ENCODE measurements at places on chromosomes 3 and 15.

GRCh38 chr3:133547432-133548041 lies 25.9 kb upstream of the CDV3 start:
- DNase-seq, result no peak

- DNase-seq, result peak; percentile 64
These were observed 9.7 kb downstream of the RHCG start for GRCh38 chr15:89486726-89487050.

- peak; percentile 3 for DNase-seq
These were observed 230.2 kb downstream of the ZNF621 start for GRCh38 chr3:40754994-40755393.

- no peak for DNase-seq
These were observed 261.1 kb downstream of the EPHB1 start for GRCh38 chr3:135056084-135056730.

GRCh38 chr3:64552966-64553365 lies 134.8 kb downstream of the ADAMTS9 start:
- DNase-seq, result no peak

DNA sequence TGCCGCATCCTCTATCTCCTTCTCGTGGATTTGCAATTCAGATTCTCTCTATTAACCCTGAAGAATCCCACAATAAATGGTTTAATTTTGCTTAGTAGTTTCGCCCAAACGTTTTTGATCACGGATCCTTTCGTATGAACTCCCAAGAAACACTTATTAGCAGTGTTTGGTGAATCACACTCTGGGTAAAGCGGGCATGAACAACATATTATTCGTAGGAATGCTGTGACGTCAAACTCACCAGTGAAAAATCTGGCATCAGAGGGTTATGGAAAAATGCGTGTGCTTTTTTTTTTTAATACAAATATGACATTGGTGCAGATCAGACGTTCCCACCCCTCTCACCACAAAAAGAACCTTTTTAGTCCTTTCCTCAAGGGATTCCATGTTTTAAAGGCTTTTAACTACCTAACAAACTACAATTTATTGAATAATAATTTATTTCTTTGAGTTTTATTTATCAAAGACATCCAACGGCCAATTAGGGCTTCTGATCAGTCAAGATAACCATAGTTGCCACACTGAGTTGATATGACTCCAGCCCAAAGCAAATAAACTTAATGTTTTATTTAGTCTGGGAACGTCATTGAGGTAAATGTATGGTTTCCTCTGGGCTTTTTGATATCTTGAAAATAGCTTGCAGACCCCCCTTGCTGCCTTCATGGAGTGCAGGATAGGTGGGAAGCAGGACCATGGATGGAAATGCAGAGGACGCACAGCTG lies 45.5 kb upstream of the CGNL1 start:
- DNase-seq, result no peak

DNA sequence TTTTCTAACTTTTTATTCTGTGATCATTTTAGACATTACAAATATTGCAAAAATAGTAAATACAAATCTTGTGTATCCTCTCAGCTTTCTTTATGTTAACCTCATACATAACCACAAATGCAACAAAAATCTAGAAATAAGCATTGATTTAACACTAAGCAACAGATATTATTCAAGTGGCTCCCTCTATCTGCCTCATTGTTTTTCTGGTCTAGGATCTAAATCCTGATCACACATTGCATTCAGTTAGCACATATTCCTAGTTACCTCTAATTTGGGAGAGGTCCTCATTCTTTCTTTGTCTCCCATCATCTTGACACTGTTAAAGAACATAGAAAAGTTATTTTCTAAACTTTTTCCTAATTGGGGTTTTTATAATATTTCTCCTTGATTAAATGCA lies 1126.0 kb downstream of the ROBO2 start:
- DNase-seq, result no peak

- no peak for DNase-seq
These were observed 419.7 kb downstream of the ZBTB20 start for GRCh38 chr3:114727373-114727772.

DNA sequence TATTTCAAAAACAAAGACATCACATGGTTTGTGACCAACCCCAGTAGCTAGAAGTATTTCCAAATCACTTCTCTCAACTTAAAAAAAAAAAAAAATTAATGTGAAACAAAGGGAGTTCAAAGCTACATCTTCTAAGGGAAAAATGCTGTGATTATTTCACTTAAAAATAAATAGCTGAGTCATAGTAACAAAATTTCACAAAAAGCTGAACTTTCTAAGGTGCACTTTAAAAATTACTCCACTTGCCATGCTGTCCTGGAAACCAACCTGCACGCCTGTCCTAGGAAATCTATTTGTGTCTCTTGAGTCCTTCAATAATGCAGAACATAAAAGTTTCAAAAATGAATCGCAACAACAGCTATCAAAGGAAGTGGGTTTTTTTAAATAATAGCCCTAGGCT lies 1.8 kb downstream of the ACAP2 start:
- no peak for DNase-seq

DNA sequence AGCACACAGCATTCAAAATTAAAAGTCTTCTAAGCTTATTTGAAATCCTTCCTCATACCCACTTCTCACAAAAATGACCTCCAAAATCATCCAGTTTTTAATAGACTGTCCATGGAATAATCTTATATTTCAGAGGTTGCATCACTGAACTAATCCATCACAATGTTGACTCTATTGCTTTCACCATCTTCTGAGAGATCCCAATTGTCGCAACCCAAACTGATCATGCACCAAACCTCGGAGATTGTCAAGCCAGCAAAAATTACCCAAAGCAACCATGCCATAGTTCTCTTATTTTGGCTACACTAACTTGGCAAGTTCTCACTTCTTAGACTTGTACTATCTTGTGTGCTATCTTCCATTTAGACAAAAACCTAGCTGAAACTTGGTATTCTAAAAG lies 75.5 kb downstream of the LRRFIP2 start:
- no peak for DNase-seq

DNA sequence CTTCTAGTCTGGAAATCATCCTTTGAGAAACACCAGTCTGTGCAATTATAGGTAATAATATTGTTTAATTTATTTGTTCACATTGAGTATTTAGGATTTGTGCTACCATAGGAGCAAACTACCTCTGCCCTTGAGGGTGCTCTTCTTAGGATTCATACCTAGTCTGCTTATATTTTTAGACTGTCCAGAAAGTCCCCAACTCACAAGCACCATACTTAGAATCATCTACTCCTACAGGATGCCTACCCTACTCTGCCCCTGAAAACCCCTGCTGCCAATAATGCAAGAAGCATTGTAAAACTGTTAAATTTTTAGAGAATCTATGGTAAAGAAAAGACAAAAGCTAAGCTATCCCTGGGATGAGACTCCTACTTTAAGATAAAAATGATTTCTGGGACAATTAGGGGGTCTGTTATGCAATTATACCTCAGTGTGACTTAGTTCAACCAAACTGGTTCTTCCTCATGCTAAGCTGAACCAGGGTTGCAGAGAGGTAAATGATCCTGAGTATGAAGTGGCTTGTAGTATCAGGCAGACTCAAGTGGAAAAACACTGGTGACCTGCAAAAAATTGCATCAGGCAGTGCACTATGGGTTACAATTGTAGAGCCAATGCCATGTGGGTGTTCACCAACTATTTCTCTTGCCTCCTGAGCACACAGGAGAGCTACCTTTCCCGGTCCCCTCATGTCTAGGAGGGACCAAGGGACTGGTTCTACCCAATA lies 133.3 kb downstream of the TNIK start:
- no peak for DNase-seq

- DNase-seq, result no peak
These were observed 20.0 kb downstream of the EFCC1 start for GRCh38 chr3:129021140-129021551.

DNA sequence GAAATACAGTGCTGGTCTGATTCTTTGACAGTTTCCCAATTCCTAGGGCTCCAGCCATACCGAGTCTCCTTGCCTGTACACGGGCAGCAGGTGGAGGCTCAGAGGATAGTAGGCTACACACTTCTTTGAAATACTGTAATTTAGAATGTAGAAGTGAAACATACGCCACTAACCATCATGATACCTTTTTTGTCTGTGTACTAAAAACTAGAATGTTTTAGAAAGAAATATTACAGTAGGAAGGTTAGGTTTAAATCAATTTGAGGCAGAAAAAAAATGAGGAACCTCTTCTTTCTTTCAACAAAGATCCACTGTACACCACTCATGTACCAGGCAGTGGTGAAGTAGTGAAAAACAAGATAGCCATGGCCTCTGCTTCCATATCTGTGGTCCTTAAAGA lies 354.7 kb downstream of the MCTP2 start:
- DNase-seq, result no peak

DNA sequence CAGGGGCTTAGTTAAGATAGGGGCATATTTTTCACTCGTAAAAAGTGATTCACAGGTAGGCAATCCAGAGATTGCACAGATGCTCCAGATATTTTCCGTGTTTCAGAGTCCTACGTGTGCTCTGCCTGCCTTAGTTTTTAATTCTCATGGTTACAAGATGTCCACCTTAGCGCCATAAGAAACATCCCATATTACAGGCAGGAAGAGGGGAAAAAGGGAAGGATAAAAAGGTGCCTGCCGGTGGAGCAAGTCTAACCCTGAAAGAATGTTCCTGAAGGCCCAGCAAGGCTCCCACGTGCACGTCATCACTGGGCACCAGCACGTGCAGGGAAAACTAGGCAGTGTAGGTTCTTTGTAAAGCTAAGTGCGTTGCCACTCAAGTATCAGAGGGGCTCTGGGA lies 10.1 kb upstream of the MOBP start:
- DNase-seq, result no peak

DNA sequence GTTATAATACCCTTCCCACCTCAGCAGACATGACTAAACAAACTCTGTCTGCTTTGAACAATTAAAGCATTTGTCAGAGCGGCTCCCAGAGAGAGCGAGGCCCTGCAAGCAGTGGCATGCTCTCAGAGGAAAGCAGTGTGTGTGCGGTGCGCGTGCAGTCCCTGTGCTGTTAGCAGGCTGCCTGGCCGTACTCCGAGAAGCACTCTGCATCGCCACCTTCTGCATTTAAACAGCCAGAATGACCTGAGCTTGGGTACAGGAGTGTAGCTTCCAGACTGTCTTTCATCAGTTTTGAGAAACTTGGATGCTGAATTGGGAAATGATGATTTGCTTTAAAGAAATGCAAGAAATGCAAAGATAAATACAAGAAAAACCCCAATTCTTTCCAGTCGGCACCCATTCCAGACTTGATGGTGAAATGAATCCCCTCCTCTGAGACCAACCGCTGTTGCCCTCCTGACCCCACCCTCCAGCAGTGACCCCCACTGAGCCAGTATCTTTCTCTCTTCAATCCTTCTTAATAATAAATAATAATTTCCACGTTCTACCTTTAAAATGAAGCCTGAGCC lies 113.5 kb downstream of the VGLL4 start:
- no peak for DNase-seq

GRCh38 chr15:34606545-34606944 lies 23.1 kb upstream of the GOLGA8B start:
- no peak for DNase-seq

GRCh38 chr15:63192619-63193206 lies 3.3 kb downstream of the RAB8B start:
- peak; percentile 58 for DNase-seq

DNA sequence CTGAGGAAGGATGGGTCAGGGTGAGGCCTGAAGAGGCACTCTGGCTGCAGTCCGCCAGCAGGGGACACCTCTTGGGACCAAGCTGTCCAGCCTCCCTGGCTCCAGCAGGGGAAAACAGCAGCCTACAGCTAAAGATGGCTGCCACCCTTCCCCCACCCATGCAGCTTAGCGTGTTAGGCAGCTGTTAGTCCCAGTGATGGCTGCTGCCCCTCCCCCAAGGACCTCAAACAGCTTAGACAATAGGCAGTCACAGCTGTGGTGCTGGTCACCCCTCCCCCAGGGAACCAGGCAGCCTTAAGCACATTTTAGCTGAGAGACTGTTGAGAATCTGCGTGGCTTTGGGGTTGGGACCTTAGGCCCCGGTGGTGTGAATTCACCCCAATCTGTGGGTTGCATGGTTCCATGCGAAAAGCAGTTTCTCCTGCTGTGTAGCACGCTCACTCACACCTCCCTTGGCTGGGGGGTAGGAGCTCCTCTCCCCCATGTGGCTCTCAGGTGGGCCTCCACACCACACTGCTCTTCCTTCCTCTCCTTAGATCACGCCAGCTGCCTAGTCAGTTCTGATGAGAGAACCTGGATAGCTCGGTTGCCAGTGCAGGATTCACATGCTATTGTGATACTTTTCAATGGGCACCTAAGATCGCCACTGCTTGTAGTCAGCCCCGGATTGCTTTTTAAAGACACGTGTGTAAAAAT lies 140.5 kb upstream of the CADPS start:
- DNase-seq, result no peak

- DNase-seq, result peak; percentile 47
These were observed 34.0 kb downstream of the ARIH2 start for GRCh38 chr3:48952510-48953118.

- DNase-seq, result peak; percentile 49
These were observed 72.7 kb downstream of the IL1RAP start for GRCh38 chr3:190586631-190587011.
